Effector CD4-positive, alpha-beta T cell (primary cell): ENCODE measurements at places on chromosomes 1 and 21.

- no peak for DNase-seq
Observed at GRCh38 chr1:46643368-46643775, 24.8 kb downstream of the ATPAF1 start.

- DNase-seq, result no peak
Observed at GRCh38 chr1:51792864-51793263, 85.7 kb downstream of the NRDC start.

DNA sequence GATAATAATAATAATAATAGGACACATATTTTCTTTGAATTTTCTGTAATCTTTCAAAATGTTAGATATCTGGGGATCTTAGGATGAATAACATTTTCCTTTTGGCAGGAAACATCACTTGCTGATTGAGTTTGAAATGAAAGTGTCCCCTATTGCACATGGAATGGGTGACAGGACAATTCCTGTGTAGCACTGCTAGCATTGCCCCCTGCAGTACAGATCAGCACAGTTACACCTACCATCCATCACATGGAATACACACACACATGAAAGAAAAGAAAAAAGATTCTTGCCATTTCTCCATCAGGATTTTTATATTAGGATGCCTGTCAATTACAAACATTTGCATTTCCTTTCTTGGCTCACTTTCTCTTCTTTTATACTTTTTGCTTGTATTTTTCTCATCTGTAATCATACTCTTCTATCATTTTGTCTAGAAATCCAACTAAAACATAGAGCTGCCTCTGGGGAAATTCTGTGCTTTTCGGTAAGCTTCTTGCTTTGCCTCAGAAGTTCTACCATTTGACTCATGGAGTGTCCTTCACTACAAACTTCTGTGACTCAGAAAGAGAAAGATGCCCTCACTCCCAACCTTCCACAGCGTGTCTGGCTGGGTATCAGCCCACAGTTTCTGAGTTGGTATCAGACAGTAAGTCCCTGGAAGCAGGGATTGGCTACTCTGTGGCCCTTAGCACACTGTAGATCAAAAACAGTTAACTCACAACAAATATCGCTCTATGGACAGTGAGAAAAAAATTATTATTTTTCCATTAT lies 641.2 kb downstream of the PTPRC start:
- no peak for DNase-seq

DNA sequence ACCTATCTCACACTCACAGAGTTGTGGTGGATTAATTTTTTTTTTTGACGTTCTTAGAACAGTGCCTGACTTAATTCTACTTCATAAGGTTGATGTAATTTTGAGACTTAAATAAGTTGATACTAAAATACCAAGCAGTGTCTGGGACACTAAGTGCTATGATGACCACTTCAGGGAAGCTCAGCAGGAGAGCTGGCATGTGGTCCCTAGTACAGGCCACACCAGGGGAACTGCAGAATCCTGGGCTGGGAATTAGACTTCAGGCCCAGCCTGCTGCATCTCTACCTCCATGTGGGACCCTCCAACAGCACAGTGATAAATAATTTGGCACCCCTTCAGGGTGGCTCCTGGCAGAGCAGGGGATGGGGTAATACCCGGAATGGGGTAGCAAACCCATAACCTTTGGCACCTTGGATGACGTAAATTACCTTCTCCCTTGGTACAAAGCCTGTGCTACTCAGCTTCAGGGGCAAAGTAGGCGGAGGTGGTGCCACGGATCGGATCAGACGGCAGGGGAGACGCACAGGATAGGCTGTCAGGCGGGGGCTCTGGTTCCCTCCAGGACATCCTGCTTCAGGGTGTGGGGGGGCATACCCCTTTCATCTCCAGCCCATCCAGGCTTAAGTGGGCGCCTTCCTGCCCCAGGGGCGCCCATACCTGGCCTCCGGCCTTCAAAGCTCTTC lies 4.8 kb downstream of the MFSD2A start:
- DNase-seq, result no peak

DNA sequence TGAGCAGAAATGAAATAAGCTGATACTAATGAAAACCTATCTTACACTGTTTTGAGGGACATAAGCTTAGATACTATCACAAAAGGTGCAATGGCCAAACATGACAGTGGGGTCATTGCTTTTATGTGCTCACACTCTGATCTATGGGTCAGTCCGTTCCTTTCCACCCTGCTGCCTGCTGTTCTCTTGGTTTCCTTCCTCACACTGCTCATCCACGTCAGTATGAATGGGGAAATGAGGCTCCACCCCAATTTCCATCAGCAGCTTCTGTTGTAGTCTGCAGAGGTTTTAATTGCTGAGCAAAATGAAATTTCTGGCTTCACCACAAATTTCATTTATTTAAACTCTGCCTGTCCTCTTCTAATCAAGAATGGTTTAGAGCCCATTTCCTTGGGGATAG lies 155.2 kb downstream of the GABPA start:
- no peak for DNase-seq

DNA sequence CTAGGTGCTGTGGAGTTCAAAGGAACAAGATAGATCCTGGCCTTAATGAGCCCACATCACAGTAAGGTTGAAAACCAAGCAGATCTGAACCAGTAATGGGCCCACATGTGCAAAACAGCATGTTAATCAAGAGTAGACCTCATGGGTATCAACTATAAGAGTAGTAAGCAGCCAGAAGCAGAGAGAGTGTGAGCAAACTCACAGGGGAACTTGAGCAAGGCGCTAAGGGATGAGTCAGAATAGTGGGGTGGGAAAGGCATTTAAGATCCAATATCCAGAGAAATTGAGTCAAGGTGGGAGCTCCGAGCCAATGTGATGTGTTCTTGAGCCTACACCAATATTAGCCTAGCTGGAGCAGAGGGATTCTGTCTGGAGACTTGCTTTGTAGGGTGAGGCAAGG lies 52.4 kb upstream of the GJA5 start:
- DNase-seq, result no peak

DNA sequence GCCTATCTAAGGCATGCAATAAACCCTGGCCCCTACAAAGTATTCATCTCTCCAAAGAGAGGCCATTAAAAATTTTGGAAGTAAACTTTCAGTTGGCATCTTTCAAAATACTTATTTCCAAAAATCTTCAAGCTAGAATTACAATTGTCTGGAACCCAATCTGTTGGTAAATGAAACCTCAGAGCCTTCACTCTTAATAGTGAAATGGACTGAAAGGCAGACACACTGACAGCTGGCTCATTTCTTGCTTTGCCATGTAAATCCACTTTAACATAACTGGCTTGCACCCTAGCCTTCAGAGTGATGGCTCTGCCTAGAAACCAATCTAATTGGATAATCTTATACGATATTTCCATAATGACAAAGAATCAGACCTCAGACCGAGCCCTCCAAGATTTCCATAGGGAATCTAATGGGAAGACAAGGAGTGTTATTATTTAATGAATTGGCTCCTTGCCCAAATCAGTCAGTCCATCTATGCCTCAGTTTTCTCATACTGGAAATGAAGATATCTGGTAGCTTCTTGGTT lies 9.2 kb upstream of the PALMD start:
- DNase-seq, result no peak
